Stimulated activated CD4-positive, alpha-beta T cell treated with anti-CD3 and anti-CD28 coated beads, Interleukin-15, amount 100 ng/mL, for 48 hours (primary cell): ENCODE measurements at places on chromosomes 1 and 21.

- no peak for DNase-seq
Measured at GRCh38 chr1:222815440-222815765, 564 bp downstream of the DISP1 start.

DNA sequence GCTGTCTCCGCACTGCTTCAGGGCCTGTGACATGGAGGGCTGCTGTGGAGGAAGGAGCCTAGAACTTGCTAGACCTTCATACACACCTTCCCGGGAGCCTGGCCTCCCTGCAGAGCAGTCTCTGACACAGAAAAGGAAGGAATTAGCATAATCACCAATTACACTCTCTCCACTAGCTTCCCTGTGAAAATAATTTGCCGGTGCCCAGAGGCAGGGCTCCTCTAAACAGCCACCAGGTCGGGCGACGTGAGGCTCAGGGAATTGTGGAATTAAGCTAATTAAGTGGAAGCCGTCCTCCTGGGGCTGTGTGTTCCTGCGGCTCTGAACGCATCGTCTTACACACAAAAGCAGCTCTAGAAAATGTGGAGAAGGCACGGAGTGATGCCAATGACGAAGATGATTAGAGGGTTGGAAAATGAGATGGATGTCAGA lies 82.6 kb downstream of the NENF start:
- DNase-seq = no peak

GRCh38 chr1:56505792-56506743 lies 73.3 kb downstream of the PLPP3 start:
- no peak for DNase-seq

DNA sequence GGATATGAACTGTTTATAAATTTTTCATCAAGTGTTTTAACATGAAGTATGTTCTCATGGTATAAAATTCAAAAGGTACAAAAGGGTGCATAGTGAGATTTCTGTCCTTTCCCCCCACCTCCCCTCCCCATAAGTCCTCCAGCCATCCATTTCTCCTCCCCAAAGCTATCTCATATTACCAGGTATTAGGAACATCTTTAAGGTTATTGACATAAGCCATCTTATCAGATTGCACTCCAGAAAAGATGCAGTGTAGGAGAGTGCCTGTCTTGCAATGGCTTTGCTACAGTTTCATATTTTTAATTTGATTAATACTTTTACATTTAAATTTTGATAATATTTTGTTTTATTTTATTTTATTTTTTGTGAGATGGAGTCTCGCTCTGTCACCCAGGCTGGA lies 13.5 kb upstream of the HPCAL4 start:
- DNase-seq = no peak

GRCh38 chr1:150514913-150515327 lies 632 bp upstream of the FALEC start:
- no peak for DNase-seq

GRCh38 chr1:37811027-37811655 lies 3.1 kb upstream of the YRDC start:
- no peak for DNase-seq

DNA sequence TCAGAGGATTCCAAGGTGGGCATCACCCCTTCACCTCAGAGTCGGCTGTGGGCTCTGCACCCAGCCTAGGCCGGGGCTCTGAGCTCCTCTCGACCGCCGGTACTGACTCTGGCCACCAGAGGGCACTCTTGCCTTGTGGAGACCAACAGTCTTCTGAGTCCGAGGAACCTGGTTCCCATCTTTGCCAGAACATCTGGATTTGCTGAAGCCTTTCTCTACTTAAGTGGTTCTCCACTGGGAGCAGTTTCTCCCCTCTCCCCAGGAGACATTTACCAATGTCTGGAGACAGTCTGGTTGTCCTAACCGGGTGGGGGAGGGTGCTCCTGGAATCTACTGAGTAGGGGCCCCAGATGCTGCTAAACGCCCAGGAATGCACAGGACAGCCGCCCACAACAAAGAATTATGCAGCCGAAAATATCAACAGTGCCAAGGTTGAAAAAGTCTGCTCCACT lies 9.4 kb downstream of the ETV3L start:
- peak; percentile 77 for DNase-seq

DNA sequence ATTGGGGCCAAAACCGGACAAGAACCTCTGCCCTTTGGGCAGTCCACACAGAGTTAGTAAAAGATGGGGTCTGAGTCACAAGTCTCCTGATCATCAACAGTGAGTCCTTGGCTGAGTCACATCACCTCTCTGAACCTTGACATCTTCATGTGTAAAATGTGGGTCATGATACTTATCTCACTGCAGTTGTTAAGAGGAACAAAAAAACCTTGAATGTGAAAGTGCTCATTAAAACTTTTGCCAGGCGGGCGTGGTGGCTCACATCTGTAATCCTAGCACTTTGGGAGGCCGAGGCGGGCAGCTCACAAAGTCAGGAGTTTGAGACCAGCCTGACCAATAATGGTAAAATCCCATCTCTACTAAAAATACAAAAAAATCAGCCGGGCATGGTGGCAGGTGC lies 15.7 kb downstream of the S100A16 start:
- no peak for DNase-seq

DNA sequence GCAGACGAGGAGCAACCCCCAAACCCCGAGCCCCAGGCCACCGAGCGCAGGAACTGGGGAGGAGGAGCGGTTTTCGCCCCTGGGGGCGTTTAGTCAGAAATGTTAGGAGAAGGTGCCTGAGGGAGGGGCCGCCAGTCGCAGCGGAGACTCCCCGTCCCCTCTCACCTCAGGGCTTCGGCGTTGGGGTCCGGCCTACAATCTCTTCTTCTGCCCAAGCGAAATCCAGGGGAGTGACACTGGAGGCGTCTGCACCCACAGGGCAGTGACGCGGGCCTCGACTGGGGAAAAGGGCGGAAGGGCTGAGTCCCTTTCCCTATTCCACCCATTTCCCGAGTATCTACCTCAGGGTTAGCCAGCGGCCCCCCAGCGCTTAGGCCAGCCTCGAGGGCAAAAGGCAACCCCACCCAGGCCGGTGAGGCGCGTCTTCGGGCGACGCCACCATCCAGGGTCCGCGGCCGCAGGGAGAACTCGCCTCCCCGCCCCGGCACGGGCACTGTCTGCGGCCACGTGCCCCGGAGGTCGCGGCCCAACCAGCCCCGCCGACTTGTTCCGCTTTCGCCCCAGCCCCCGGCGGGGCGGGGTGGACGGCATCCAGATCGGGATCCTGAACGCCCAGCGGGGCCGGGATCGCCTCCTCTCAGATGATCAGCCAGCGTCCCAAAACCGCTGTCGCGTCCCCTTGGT lies 118.7 kb upstream of the BARHL2 start:
- no peak for DNase-seq

GRCh38 chr1:43921022-43921421 lies 12.6 kb upstream of the ARTN start:
- DNase-seq = no peak

- DNase-seq = no peak
Measured at GRCh38 chr1:219066631-219067349, 106.9 kb upstream of the LYPLAL1 start.

GRCh38 chr1:153805042-153805745 lies 30.0 kb downstream of the SLC27A3 start:
- DNase-seq = peak; percentile 67

DNA sequence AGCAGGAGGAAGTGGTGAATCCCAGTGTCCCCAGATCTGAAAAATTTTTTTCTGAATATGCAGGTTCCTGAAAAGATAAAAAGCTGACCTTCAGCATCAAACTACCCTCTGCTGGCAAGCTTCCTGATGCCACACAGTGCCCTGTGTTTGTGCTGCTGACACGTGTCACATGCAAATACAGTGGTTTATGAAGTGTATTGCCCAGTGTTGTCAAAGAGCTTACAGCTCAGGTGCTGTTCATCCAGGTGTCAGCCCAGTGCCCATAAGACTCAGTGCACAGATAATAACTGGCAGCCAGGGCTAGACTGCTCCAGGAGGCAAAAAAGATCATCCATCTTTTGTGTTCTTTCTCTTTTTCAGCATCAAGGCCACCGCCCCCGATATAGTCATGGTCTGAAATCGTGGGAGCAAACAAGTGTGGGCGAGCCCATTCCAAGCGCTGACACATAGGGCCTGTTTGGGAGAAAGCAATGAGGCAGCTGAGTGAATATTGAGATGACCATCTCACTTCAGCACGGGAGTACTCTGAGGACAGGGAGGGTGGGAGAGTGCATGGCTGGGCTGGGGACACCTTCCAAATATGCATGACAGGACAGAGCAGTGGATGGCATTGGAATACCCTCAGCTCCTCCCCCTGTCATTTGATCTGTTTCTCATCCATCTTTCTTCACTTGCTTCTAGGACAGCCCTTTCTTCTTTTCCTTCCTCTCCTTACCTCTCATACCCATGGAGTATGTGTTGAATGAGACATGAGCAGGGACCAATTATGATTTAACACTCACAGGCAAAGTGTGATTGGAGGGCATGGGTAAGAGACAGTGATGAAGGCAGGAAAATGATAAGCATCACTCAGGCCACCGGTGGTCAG lies 6.4 kb upstream of the KCNK1 start:
- no peak for DNase-seq

- no peak for DNase-seq
Measured at GRCh38 chr1:198168227-198168626, 11.4 kb downstream of the NEK7 start.

DNA sequence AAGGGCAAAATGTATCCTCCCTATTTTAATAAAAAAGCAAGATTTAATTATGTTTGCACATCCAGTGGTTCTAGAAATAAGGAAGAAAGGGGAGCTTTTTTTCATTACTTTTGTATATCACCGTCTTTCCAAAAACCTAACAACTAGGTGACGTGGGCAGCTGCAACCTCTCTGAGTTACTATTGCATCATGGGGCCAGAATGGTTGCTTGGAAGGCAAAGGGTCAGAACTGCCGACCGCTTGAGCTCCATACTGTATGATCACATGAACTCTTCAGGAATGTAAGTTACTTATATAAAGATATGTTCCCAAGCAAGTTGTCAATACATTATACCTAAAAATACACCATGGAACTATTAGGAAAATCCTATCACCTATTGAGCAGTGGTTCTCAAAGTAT lies 85.6 kb upstream of the HIVEP3 start:
- no peak for DNase-seq

DNA sequence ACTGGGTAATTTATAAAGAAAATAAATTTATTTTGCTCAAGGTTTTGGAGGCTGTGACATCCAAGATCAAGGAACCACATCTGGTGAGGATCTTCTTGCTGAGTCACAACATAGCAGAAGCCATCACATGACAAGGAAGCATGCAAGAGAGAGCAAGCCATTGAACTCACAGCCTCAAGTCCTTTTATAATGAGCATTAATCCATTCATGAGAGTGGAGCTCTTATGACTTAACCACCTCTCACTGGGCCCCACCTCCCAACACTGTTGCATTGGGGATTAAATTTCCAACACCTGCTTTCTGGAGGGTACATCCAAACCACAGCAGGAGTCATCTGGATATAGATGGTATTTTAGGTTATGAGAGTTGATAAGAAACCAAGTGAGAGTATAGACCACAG lies 20.6 kb upstream of the EGLN1 start:
- no peak for DNase-seq

- peak; percentile 78 for DNase-seq
Measured at GRCh38 chr1:150149271-150150132, at the start of gene PLEKHO1. TSS of gene PLEKHO1 (plus strand) at chr1:150149916. CDS start at chr1:150150258, 342 bp downstream.

DNA sequence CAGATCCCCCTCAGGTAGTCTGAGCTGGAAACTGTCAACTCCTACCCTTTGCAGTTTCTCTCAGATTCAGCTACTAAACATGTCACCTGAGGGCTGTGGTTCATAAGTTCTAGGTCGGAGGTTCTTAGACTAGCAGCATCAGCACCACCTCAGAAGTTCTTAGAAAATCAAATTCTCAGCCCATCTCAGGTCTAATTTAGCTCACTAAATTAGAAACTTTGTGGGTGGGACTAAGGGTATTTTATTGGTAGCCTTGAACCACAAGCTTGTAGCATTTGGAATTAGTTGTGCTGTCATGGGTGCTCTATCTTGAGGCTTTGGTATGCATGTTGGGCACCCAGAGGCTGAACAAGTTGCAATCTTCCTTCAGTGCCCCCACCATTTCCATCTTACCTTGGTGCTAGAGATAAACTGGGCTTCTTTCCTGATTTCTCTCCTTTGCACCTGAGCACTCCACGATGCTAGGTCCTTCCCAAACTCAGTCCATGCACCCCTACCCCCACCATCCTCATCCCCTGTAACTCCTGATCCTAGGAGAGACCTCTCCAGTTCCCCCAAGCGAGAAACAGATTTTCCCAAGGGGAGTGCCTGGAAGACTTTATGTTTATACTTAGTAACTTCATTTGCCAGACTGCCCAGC lies 54.2 kb downstream of the S1PR1 start:
- DNase-seq = no peak

DNA sequence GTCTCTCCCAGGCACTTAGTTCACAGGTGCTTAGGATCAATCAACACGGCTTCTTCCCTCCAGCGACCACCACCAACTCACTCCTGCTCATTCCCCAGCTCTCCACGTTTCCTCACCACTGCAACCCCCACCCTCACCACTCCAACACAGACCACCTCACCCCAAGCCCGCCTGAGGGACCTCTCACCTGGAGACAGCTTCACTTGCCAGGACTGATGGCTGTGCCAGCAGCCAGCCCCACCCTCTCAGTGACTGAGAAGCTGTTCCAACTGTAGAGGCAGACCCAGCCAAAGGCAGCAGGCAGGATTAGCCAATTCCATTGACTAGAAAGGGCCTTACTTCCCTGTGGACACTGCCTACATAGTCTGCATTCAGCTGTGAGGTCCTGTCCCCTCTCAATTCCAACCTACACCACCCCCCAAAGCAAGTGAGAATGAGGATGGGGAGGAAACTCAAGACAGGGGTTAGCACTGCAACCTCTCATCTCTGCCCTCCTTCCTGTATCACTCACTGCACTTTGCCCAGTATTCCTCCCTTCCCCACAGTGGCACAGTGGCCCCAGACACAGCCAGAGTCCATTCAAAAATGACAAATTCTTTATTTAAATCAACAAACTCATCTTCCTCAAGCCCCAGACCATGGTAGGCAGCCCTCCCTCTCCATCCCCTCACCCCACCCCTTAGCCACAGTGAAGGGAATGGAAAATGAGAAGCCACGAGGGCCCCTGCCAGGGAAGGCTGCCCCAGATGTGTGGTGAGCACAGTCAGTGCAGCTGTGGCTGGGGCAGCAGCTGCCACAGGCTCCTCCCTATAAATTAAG lies 7.6 kb downstream of the TAGLN2 start:
- DNase-seq = no peak

GRCh38 chr21:34807881-34808568 lies 139.2 kb downstream of the CLIC6 start:
- peak; percentile 60 for DNase-seq

DNA sequence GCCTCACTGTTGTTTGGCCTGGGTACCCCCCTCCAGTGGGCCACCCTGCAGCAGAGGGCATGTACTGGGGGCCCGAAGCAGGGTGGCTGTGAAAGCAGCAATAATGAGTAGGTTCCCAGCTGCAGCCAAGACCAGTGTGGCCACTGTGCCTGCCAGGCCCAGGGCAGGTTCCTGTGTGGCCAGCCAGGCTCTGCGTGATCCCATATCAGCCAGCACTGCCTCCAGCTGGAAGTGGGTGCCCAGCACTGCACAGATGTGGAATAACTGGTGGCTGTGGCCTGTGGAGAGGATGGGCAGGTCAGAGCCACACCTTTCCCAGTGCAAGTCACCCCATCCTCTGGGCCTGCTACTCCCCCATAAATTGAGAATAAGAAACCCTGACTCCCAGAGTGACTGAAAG lies 2.1 kb downstream of the BGLAP start:
- DNase-seq = no peak

- DNase-seq = no peak
Measured at GRCh38 chr1:75615613-75616435, 4.9 kb upstream of the SLC44A5 start.
